ENCODE measurements at places on chromosomes 4 and X.

DNA sequence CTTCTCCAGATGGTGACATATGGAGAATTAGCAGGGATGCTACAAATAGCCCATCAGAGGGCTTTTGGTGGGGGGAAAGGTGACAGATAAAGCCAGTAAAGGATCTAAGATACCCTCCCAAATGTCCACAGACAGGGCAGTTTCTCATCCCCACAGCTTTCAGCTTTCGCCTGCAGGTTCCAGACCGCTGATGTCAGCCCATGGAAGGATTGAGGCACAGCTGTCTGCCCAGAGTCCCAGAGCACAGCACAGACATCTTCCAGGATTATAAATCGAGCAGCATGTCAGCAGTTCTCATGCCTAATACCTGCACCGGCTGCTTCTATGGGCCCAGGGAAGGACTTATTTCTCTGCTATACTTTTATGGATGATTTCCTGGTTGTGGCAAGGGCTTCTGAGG lies 96.7 kb upstream of the MXRA5 start:
- DNase-seq, result no peak

GRCh38 chrX:17007134-17007768 lies 60.8 kb downstream of the REPS2 start:
- no peak for DNase-seq

DNA sequence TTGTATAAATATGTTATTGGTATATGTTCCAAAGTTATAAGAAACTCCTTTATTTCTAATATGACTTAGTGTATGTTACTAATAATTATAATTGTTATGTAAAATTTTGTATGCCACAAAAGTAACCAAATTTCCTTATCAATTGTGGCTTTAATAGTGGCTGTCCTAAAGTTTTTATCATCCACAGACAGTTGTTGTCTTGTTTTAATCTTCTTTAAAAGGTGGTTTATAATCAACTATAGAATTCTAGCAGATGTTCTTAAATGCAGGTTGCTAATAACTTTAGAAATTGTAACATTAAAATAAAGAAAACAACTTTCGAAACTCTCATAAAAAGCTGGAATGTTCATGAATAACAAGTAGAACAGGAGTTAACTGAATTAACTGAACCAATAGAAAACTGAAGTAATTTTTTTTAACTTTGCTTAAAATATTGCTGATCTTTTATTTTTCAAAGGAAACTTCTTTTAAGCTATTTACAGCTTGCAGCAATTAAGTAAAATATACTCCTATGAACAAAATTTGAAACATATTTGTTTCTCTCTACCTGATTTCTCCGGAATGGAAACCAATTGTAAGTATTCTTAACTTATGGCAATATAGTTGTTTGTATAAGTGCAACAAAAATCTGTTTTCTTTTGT lies 24.3 kb downstream of the HSD17B11 start:
- no peak for DNase-seq

- no peak for DNase-seq
Observed at GRCh38 chr4:70371987-70372386, 10.9 kb upstream of the SMR3B start.

GRCh38 chrX:107769581-107770317 lies 5.8 kb downstream of the TSC22D3 start:
- DNase-seq, result no peak

GRCh38 chr4:120070196-120070595 lies 3.5 kb upstream of the MAD2L1 start:
- no peak for DNase-seq

DNA sequence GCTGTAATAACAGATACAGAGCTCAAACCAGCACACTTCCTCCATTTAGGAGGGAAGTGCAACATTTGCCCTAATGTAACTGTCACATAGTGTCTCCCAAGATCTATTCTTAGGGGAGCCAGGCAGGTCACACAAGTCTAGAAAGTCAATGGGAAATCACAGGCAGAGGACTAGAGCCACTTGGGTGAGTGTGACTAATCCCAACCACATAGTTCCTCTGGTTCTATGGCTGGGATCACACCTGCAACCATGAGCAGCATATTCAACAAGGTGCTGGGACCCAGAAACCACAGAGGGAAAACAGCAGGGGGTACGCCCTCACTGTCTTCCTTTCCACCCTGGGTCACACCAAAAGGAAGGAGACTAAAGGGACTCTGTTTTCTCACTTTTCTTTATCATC lies 66.8 kb upstream of the TACR3 start:
- no peak for DNase-seq

- no peak for DNase-seq
Observed at GRCh38 chr4:2866891-2867290, 23.2 kb downstream of the ADD1 start.

DNA sequence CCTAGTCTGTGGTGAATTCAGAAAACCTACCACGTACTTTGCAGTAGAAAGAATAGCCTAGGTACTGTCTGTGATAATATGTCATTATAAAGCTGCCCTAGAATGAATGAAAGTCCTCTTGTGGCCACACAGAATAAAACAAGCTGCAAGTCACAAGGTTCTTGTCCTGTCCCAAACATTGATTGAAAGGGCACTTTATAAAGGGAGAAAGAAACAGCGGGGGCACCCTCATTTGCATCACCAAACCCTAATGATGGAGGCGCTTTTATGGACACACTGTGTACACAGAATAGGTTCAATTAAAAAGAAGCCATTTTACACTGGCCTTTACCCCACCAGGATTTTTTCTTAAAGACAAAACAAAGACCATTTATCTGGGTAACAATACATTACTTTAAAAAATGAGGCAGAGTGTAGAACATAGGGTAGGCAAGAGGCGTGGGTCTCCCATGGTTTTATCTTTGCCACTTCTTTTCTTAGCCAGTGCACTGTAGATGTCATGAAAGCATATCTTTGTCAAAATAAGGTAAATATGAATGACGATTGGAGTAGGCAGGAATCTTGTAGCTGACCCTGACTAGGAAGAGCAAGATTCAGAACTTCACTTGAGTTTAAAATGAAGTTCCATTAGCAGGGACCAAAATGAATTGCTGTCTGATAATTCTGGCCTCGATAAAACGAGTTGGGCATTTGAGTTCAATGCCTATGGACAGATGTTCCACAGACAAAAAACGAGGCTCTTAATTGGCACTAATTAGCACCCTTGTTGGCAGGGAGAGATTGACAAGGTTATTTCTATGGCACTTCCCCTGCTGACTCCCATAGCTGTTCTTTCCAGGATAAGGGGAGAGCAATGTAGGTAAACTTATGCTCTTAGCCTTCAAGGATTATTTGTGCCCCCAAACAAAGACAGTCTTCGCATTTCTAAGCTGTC lies 365.1 kb downstream of the AFF2 start:
- DNase-seq, result no peak

- no peak for DNase-seq
Observed at GRCh38 chr4:103008875-103009729, 10.4 kb downstream of the SLC9B1 start.

GRCh38 chr4:7722766-7723387 lies 216.8 kb downstream of the AFAP1 start:
- no peak for DNase-seq

DNA sequence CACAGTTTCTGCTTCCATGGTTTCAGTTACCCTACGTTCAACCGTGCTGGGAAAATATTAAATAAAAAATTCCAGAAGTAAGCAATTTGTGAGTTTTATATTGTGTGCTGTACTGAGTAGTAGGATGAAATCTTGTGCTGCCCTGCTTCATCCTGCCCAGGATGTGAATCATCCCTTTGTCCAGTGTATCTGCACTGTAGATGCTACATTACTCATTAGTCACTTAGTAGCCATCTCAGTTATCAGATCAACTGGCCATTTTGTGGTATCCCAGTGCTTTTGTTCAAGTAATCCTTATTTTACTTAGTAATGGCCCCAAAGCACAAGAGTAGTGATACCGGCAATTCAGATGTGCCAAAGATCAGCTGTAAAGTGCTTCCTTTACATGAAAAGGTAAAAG lies 97.9 kb downstream of the COX18 start:
- DNase-seq, result no peak

GRCh38 chr4:99234331-99235010 lies 15.4 kb upstream of the ADH6 start:
- DNase-seq, result no peak

DNA sequence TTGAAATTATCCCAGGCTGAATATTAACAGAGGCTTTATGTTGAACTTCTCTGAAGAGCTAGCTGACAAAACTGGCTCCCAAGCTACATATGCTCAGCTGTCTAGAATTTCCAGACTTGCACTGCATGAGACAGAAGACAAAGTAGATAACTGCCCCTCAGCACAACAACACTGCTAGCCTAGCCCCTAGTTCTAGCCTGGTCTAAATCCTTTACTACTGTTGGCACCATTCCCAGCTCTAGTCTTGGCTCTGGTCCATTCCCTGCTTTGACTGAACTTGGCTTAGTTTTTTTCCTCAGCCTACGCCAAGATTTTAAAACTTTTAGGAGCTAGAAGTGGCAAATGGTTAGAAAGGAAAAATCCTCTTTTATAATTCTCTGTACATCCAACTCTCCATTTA lies 7.6 kb upstream of the OPHN1 start:
- DNase-seq, result no peak

GRCh38 chrX:50920132-50920531 lies 9.6 kb downstream of the BMP15 start:
- no peak for DNase-seq

DNA sequence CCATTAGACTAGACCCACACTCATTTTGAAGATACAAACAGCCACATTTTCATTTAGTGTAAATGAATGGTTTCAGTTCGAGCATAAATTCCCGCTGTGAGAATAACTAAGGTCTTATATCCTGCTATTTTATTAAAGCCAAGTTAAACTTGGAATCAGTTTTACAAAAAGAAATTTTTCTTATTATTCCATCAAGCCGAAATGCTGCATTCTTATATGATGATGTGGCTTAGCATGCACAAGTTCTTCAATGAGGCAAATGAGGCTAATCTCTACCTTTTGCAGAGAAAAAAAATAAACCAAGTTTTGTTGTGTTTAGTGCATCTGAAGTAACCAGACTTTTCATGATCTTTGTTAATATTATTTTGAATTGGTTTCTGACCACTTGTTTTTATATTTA lies 953.9 kb upstream of the PCDH10 start:
- DNase-seq, result no peak
